ENCODE measurements at places on chromosomes 4 and X.

DNA sequence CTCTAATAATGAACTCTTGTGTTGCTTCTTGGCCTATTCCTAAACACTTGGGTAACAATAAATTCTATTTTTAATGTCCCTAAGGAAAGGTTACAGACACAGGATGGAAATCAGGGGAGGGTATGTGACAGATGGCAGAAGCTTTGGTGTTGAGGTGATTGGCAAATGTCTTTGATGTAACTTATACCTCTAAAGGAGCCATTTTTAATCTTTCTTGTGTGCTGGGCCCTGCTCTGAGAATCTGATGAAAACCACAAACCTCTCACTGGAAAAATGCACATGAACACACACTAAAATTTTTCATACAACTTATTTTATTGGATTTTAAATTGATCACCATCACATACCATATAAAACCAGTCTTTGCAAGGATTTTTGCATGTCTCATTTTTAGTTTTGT is 17.7 kb downstream of the FRYL start:
- DNase-seq = no peak

GRCh38 chrX:73289039-73289438 is 74.4 kb upstream of the NAP1L2 start:
- DNase-seq = peak; percentile 1

DNA sequence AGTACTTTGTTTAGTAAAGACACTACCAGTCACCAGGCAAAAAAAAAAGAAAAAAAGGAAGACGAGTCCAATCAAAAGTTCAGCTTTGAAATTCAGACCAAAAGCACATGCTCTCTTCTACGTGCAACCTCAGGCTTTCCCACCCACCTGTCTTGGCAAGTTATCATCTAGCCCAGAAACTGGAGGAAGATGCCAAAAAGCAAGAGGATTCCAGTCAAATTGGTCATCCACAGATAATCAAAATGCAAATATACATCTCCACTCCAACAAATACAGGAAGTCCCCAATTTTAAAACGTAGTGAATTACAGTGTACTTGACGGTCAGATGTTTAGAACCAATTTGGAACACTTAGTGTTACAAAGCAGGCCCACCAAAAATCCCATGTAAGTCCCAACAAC is 96.5 kb downstream of the PALLD start:
- no peak for DNase-seq

- DNase-seq = peak; percentile 65
These were observed 104.4 kb upstream of the ARHGAP24 start for GRCh38 chr4:85370400-85371032.

DNA sequence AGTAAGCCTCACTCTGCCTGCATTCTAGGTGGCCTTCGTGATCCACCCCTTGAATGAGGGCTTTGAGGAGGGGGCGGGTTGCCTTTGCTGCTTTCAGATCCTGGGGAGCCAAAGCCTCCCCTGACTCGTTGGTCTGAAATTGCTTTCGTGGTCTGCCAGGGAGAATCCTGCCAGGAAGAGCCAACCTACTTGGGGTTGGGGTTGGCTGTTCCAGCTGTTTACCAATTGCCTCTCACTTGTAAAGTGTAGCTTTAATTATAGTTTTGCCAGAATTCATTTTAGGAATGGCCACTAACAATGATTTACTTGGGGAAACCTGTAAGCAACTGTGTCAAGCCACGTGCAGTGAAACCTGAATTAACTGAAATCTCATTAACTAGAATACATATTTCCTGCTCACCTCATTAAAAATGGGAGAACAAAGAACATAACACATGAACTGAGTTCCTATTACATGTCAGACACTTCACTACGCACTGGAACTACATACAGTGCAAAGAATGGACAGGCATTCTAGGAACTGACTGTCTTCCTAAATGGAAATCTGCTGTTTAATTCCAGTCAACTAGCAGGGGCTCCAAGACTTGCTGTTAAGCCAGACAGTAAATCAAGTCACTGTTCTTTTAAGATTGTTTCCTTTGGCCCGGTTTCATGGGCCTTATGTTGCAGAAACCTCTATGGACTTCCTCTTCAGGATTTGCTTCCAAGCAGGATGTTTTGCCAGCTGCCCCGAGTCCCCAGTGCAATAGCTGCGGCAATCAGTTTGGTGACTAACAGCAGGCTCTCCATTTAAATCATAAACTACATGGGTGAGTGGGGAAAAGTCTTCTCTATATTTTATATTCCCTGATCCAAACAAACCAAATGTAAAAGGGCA is 16.4 kb upstream of the NKRF start:
- DNase-seq = no peak

GRCh38 chr4:40842725-40843423 is 93.1 kb downstream of the NSUN7 start:
- DNase-seq = no peak

GRCh38 chr4:40194602-40195161 is 2.1 kb upstream of the RHOH start:
- DNase-seq = peak; percentile 71

GRCh38 chrX:9312922-9313867 is 151.7 kb upstream of the TBL1X start:
- peak; percentile 72 for DNase-seq

- no peak for DNase-seq
These were observed 76.4 kb upstream of the HELT start for GRCh38 chr4:184941671-184942418.

GRCh38 chr4:144734522-144734921 is 88.6 kb downstream of the HHIP start:
- no peak for DNase-seq

DNA sequence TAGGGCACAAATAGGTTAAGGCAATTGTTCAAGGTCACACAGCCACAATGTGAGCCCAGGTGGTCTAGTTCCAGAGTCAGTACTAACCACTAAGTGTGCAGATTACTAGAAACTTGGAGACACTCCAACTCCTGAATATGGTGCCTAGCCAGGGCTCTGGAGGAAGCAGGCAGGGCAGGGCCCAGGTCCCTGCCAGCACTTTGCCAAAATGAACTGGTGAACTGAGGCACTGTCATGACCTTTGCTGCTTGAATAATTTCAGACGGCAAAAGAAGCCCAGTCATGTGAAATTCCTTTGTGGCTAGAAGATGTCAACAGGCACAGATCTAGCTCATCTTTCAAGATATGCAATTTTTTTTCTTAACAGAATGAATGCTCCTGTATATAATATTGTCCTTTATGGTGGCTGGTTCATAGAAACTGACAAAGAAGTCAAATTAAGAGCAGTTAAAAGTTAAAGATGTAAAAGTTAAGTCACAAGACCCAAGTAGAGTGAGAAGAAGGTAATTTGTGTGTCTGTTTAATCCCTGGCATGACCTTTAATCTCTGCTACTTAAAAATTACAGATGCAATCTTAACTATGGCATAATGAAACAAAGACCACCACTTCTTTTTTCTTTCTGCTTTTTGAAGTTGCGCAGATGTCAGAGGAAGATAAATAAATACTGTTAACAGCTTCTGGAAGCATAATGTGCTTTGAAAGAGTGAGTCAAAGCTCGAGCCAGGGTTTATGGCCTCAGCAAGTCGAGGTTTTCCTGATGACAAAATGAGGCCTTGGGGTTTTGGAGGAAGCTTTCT is 54.1 kb downstream of the SHROOM3 start:
- no peak for DNase-seq

DNA sequence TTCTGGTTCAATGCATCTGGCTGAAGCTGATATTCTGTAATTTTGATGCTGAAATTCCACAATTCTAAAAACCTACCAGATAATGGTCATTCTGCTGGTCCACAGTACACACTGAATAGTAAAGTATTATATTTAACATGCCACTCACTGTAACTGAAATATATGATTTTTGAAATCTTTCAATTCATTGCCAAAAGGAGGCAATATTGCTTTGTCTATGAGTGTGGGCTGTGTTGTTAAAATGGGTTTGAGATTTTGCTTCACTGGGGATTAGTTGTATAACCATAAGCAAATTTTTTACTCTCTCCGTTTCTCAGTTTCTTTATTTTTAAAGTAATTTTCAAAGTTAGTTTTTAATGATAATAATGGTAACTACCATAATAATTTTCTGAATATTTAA is 1404.1 kb upstream of the IGFBP7 start:
- DNase-seq = no peak

GRCh38 chr4:169311643-169312365 is 41.0 kb upstream of the SH3RF1 start:
- DNase-seq = peak; percentile 84

DNA sequence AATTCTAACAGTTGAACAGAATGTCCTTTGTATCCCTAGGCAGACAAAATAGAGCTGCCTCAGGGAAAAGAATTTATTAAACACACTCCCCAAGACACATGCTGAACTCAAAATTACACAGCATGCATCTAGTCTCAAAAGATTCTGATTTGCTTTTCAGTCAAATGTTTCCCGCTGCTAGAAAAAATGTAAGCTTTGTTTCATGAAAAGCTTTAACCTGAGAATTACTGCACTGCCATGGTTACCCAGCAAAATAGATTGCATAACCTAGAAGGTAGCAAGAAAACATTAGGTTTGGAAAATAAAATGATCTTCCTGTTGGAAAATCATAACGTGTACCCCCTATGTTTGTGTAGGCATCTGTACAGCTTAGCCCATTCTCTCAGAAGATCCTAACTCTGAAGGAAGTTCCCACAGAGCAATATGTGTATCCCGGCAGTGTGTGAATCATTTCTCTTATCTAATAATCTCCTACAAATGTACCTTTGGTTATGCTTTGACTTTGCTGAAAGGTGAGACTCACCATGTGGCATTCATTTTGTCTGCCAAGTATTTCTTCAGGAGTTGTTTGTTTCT is 646.9 kb downstream of the STPG2 start:
- DNase-seq = no peak

DNA sequence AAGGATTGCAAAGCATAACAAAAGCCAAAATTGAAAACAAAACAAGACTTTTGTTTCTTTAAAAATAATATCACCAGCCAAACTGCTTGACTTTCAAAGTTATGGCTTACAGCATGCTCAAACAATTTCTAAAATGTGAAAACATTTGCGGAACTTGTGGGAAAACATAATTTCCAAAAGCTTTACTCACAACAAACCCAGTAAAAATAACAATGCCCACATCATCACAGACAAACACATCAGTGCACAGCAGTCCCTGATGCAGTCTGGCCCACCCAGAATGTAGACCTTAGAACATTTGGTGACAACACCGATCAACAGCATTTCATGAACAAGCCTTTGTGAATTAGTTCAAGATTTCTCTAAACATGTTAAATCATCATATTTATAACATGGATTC is 98.9 kb downstream of the ARHGAP6 start:
- DNase-seq = no peak

DNA sequence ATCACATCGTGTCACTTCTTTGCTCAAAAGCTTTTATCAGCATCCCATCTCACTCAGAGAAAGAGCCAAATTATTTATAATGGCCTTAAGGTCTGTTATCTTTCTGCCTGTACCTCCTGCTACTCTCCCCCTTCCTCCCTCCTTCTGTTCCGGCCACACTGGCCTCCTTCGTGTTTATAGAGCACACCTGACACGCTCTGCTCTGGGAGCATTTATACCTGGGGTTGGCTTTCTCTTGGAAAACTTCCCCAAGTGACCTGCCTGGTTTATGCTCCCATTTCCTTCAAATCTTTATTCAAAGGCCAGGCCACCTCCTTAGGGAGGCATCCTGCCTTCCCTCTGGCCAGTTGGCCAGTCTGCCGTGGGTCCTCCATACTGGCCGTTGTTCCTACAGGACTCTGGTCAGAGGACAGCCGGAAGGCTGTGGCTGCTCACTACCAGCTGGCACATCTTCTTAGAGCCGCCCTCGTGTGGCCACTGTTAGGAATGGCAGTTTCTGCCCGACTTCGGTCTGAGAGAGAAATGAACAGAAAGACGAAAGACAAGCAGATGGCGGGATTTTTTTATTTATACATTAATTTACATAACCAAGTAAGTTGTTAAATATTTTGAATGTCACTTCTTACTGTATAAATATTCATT is 80.2 kb upstream of the CBLL2 start:
- peak; percentile 67 for DNase-seq

GRCh38 chr4:80393246-80393969 is 57.9 kb downstream of the CFAP299 start:
- no peak for DNase-seq

- DNase-seq = no peak
These were observed 29.7 kb downstream of the TMEM164 start for GRCh38 chrX:110032534-110033147.

- DNase-seq = no peak
These were observed 289.3 kb upstream of the PABPC4L start for GRCh38 chr4:134490863-134491262.

DNA sequence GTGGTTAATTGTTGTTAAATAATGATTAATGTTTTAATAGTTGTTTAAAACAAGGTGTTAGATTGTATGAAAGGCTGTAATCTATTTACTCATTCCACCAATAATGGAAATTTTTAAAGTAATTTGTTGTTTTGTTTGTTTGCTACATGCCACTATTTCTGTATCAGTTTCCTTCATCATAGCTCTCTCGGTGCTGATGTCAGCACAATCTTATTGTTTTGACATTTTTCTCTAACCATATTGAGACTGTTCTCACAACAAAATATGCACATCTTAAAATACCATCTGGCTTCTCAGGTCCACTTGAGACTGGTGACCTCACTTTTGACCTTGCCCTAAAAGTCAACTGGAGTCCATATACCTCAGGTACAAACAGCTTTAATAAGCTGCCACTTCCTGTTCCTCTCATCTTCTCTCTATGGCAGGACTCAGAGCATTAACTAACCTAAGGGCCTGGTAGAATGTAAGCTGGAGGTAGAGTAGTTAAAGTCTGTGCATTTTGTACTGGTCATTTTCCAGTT is 1.0 kb upstream of the GUCY1B1 start:
- peak; percentile 33 for DNase-seq

DNA sequence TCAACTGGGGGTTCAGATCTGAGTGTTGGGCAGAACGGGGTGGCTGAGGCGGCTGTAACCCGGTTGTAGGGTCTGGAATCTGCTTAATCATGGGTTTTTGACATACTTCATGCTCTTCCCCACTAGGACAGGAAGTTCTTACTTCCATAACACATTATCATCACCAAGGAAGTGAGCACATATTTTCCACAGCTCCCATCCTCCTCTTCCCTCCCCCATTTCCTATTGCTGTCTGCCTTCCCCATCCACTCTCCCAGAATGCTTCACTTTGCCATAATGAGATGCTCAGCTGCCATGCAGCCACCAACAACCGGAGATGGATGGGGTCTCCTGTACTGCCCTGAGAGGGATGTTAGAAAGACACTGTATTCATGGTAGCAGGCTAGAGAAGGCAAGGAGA is 6.4 kb upstream of the DCUN1D4 start:
- no peak for DNase-seq

DNA sequence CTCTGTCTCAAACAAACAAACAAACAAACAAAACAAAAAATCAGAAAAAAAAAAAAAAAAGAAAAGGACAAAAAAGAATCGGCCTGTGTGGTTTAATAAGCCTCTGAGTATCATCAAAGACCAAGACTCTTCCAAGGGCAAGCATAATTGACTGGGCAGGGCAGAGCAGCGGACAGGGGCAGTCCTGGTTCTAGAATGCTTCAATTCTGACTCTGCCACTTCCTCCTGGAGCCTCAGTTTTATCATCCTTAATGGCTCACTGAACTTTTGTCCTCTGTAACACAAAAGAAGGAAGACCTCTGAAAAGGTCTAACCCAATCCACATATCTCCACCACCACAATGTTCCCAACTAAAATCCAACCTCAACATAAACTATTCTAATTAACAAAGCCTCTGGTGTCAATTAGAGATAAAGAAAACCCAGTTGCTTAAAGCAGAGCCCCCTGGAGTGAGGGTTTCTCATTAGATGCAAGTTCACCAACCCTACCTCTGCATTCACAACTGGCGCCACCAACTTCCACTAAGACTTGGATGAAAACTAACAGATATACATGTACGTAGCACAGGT is 51.7 kb downstream of the TBC1D9 start:
- no peak for DNase-seq

GRCh38 chr4:16226816-16227461 is 668 bp upstream of the TAPT1 start:
- peak; percentile 71 for DNase-seq

GRCh38 chr4:125125276-125125675 is 189.5 kb upstream of the FAT4 start:
- no peak for DNase-seq
